A549 (cell line): ENCODE measurements at places on chromosomes 5 and 9.

DNA sequence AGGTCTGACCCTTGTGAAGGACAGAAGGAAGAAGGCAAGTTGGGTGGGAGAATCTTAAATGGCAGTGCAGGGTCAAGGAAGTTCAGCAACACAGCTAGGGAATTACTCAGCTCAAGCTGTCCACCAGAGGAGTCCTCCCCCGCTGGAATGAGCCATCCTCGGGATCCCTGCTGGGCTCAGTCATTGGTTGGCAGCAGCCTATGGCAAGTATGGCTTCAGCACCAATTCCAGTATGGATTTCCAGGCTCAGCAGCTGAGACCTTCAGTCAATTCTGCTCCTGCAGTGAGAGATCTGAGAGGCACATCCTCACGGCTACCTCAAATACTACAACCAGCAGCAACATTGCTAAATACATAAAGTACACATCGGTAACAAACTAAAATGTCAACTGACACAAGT lies 280.6 kb upstream of the PIK3R1 start:
- DNase-seq, result no peak

- no peak for DNase-seq
Observed at GRCh38 chr5:168813184-168813968, 234.2 kb upstream of the PANK3 start.

GRCh38 chr9:92716557-92716956 lies 46.6 kb upstream of the IPPK start:
- DNase-seq, result peak; percentile 73

- DNase-seq, result no peak
Observed at GRCh38 chr5:1885404-1885755, 2.7 kb upstream of the IRX4 start.

DNA sequence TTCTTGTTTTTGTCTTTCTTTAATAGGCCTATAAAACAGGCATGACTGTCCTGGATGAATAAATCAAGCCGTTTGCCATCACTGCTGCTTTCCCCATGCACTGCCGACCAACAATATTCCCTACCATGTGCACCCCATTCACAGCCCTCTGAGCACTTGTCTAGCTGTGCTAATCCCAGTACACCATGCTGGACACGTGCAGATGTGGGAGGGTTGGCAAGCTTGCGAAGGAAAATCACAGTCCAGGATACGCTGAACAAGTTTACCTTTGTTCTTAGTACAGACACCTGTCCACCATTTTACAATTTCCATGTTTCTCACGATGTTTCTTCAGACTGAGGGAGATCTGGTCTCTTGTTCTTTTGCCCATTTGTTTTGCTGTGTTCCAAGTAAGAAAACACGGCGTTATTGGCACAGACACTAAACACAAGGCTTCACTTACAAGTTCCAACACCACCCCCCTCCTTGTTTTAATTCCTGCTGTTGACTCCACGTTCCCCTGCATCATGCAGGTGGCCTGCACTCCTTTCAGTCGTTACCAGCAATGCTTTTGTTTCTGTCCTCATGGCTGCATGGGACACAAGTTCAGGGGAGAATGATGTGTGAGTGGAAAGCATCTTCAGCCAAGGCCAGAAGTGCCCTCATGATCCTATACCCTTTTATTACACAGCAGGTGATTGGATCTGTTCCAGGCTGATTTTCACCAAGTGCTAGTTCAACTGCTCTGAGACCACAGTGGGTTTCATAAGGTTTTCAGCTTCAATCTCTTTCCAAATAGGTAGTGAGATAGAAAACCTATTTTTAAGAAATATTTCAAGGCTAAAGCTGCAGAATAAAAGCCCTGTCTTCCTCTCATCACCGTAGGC lies 608.9 kb downstream of the IRX1 start:
- no peak for DNase-seq

DNA sequence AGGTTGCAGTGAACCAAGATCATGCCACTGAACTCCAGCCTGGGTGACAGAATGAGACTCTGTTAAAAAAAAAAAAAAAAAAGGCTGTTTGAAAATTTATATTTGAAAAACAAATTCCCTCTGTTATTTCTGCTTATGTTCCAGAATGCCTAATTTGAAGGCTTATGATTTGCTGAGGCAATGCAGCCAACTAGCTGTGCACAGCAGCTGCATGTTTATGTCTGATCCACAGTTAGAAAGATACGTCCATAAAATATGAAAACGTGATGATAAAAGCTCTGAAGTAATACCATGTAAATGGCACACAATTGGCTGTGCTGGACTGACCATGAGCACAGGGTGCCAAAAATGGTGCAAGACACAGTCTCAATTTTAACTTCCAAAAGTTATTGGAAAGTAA lies 453.2 kb downstream of the TUSC1 start:
- no peak for DNase-seq

GRCh38 chr5:69010476-69010875 lies 83.3 kb upstream of the SLC30A5 start:
- DNase-seq, result no peak

- no peak for DNase-seq
Observed at GRCh38 chr9:6576987-6577386, 68.5 kb downstream of the GLDC start.

DNA sequence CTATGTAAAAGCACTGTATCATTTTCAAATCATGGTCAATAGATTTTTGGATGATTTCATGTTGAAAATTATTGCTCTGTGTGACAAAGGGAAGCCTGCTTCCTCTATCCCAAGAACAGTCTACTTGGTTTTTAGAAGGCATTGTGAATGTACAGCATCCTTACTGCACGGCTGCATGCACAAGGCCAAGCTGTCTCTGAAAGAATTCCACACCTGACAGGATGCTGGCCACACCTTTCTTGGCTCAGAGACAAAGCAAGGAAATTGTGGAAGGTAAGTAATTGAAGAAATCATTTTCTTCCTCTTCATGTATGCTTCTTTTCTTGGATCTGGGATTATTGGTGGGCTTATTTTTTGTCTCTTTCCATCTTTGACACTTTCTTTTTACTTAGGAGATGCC lies 53.7 kb upstream of the VCAN start:
- DNase-seq, result no peak

- DNase-seq, result no peak
Observed at GRCh38 chr9:113898596-113898995, 22.5 kb downstream of the ZNF618 start.

- DNase-seq, result no peak
Observed at GRCh38 chr5:80296121-80296520, 23.7 kb upstream of the SPZ1 start.

DNA sequence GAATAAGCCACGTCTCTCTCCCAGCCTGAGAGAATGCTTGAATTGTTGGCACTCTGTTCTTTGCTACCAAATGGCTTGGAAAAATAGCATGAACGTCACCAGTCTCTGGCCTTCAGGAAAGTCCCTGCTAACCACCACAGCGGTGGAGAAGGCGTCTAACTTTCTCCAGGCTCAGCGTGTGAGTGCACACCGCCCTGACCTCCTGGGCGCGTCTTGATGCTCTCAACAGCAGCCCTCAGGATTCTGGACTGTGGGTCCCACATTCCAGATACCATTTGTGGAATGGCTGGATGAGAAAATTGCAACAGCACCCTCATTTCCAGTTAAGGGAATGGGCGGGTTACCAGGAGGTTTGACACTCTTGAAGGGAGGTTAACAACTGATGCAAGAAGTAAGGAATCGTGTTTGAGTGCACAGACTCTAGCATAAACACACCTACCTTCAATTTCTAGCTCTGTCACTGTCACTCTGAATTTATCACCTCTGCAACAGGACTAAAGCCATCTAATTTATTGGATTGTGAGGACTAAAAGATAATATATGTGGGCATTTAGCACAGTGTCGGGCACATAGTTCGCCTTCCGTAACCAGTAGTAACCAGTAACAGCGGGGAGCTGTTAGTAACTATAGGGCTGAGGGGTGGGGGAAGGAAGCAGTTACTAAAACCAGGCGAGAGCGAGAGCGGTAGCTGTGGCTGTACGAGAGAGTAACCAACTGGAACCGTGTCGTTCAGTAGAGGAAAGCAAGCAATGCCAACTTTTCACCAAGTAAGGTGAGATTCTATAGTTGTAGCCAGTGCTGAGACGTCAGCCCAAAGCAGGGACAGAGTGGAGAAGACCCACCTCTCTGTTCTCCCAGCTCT lies 807 bp upstream of the PLGRKT start:
- DNase-seq, result no peak

GRCh38 chr9:36451949-36452348 lies 51.9 kb upstream of the RNF38 start:
- DNase-seq, result no peak

DNA sequence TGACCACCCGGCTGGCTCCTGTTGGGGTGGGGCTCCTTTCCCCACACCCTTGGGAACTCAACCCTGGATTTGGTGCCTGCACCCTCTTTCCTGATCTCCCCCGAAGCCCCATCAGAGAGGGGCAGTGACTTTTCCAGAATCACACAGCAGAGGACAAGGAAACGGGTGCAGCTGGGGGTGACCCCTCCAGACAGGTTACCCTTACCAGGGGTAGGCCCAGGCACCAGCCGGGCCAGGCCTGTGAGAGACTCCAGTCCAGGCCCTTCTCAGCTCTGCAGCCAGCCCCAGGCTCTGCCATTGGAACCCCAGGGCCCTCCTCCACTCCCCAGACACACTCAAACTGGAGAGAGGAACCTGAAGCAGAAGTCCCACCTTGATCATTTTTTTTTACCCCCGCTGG lies 19.0 kb upstream of the PHYHD1 start:
- no peak for DNase-seq

DNA sequence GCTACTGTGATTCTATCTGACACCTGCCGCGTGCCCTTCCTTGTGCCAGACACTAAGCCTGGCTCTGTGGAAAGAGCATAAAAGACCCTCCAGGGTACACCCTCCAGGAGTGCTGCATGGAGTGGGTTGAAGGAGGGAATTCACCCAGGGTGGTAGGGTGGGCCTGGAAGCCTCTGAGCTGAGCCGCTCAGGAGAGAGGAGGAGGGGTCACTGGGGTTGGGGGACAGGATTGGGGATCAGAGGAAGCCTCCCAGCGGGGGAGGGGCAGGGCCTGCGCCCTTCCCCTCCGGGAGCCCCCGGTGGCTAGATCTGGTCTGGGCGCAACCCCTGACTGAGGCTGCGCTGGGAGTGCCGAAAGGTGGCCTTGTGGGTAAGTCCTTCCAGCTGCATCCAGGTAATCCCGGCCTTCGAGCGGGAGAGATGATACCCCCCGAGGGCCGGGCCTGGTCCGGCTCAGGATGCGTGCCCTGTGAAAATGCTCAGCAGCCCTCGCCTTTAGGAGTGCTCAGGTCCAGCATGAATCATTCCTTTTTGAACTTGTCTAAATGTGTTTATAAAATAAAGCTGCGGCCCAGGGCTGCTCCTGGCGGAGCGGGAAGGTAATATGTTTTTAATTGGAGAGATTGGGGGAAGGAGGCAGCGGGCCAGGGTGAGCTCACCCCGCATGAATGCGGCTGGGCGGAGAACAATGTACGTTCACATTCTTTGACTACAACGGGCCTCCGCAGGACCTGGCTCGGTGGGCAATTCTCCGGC lies 118.1 kb upstream of the SMIM23 start:
- DNase-seq, result no peak

GRCh38 chr5:66647146-66647856 lies 51.1 kb downstream of the MAST4 start:
- DNase-seq, result no peak

DNA sequence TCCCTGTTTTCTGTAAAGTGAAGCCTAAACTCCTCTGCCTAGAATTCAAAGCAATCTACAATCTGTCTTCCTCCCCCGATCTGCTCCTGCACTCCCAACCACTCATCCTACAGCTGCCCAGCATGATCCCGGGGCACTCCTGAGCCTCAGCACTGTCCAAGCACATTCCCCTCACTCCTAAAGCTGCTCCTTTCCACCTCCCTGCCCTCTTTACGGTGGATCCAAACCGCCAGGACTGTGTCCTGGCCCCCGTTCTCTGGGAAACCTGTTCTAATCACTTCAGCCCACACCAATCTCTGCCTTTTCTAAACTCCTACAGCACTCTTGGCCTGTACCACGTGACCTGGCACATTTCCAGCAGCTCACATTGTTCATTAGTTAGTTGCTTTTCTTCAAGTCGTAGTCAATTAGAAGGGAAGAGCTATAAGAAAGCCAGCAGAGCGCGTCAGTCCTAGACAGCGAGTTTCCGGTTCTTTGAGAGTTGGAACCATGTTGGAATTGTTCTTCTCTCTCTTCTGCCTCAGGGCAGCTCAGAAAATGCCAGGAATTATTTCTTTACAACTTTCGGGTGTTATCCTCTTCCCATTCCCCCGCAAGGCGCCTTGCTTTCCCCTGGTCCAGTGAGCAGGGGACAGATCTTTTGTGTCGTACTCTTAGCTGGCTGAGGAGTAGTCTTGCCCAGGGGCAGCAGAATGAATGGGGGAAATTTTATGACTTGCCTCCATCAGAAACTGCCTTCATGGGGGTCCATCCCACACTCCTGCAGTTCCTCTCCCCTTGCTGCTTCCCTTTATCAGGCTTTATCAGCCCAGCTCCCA lies 60.7 kb downstream of the NRG2 start:
- no peak for DNase-seq
